ENCODE measurements at places on chromosomes 11 and 22.

- DNase-seq, result no peak
Measured at GRCh38 chr11:69195824-69196782, 40.4 kb downstream of the SMIM38 start.

- DNase-seq, result peak; percentile 87
Measured at GRCh38 chr22:31292236-31292989, at the start of gene PIK3IP1. Gene PIK3IP1, minus strand, starts transcription at chr22:31292488. Its CDS starts 144 bp downstream, at chr22:31292344.

GRCh38 chr22:29092243-29092642 is 19.4 kb downstream of the KREMEN1 start:
- DNase-seq, result no peak

DNA sequence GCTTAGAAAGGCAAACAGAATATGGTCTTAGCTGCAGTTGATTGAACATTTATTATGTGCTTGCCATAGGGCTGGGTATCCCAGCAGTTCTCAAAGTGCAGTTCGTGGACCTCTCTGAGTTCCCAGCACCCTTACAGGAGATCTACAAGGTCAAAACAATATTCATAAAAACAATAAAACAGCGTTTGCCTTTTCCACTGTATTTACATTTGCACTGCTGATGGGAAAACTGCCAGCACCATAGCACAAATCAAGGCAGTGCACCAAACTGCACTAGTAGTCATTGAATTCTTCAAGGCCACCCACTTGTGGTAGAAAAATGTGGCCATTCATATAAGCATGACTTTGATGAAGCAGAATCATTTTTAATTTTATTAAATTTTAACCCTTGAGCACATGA is 128.1 kb downstream of the CCDC34 start:
- no peak for DNase-seq

DNA sequence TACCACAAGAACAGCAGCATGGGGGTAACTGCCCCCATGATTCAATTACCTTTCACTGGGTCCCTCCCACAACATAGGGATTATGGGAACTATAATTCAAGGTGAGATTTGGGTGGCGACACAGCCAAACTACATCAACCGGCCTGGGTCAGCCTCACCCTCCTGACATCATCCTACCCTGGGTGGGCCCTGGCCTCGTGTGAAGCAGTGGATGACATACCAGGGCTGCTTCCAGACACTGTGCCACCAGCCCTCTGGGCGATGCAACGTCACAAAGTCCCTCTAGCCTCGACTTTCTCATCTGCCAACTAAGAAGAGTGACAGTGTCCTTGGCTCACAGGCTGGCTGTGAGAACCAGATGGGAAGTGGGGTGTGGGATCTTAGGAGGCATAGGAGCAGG is 8.7 kb upstream of the TPCN2 start:
- no peak for DNase-seq

GRCh38 chr22:46180370-46181137 is 30.2 kb downstream of the PPARA start:
- peak; percentile 29 for DNase-seq

DNA sequence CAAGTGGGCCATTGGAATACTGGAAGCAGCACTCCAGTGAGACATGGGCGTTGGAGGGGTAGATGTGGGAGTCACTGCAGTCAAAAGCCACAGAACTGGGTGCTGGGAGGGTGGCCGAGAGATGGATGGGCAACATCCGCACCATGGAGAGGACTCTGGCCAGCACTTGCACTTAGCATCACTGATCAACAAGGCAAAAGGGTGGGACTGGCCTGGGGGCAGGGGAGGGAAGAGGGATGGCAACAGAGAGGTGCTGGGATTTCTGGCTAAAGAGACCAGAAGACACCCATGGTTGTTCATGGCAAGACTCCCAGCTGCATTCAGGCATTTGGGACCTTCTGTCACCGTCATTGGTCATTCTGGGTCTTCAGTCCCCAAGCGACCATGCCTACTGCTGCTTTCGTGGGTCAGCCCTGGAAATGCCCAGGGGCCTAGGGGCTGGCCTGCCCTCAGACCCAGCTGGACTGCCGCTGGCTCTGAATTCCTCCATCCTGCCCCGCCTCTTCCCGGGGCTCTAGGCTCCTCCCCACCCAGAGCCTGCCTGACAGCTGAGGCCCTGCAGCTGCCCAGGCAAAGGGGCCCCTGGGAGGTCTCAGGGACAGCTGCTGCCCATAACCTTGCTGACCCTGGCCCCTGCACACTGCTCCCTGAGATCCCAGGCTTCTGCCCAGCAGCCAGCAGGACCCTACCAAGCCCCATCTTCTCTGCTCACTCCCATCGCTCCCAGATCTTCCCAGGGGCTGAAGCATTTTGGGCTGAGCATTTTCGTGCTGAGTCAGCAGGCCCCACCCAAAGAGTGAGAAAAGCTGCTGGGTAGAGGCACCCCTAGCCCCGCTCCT is 13.0 kb upstream of the CDC42EP2 start:
- DNase-seq, result no peak

- DNase-seq, result no peak
Measured at GRCh38 chr22:47089374-47089773, 326.9 kb downstream of the TBC1D22A start.

- DNase-seq, result no peak
Measured at GRCh38 chr11:117717485-117718314, 79.3 kb downstream of the DSCAML1 start.

Measured in stimulated activated CD8-positive, alpha-beta memory T cell treated with anti-CD3 and anti-CD28 coated beads, Interleukin-4, amount 100 ng/mL, for 48 hours (primary cell).